ENCODE measurements at places on chromosomes 1 and 21. TPM values are rescaled to one million over a fixed set of nuclear protein-coding genes. Genes with fewer than 3 reads are reported as not detected.

The SLC5A9 gene
- not detected for total RNA-seq

The VPS72 gene
- 45.9 TPM for total RNA-seq

The LRRC38 gene
- total RNA-seq, result not detected

The CALML6 gene
- total RNA-seq, result 0.36 TPM

The NT5C1A gene
- total RNA-seq, result 0.08 TPM

The PKP1 gene
- 0.05 TPM for total RNA-seq

The COL18A1 gene
- 149 TPM for total RNA-seq

The DIO1 gene
- not detected for total RNA-seq

The AHCYL1 gene
- 54.9 TPM for total RNA-seq

The CNIH3 gene
- 0.25 TPM for total RNA-seq

The IVL gene
- 0.06 TPM for total RNA-seq

The DNAH14 gene
- 14.3 TPM for total RNA-seq

The S1PR1 gene
- 0.06 TPM for total RNA-seq

The AMY1C gene
- not detected for total RNA-seq

The CDA gene
- total RNA-seq, result 35.7 TPM

The CCDC181 gene
- total RNA-seq, result 0.10 TPM

The PDPN gene
- total RNA-seq, result not detected

The FLG2 gene
- not detected for total RNA-seq

The TRPM2 gene
- 7.0 TPM for total RNA-seq

The GPX7 gene
- total RNA-seq, result not detected

The S100A7 gene
- total RNA-seq, result not detected

The OR14K1 gene
- total RNA-seq, result not detected

The KCTD3 gene
- total RNA-seq, result 34.4 TPM

The C8A gene
- not detected for total RNA-seq

The CR1L gene
- not detected for total RNA-seq

The GNG4 gene
- total RNA-seq, result 15.4 TPM

The OLFML3 gene
- 3.8 TPM for total RNA-seq

The KRTAP19-1 gene
- not detected for total RNA-seq

The LCE1D gene
- not detected for total RNA-seq

The SLFNL1 gene
- 0.09 TPM for total RNA-seq

The C1orf141 gene
- not detected for total RNA-seq

The MAEL gene
- total RNA-seq, result not detected

All from A549 treated with CORT108297 at 1 μM for 4 hours (cell line).